ENCODE measurements at places on chromosomes 3 and 15.

DNA sequence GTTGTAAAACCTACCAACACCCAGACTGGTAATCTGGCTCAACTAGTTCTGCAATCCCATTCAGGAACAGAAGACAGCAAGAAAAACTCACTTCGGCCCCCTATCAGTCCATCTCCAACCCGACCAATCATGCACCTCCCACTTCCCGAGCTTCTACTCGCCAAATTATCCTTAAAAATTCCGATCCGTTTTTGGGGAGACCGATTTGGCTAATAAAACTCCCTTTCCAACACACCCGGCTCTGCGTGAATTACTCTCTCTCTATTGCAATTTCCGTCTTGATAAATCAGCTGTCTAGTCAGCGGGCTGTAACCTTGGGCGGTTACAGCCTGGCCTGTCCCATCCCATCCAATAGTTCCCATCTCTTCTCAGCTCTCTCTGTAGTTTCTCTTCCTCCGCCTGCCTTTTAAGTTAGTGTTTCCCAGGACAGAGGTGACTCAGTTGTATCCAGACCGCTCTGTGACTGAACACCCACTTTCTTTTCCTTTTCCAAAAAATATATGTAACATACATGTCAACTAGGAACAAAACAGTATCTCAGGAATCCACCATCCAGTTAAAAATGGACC, 780 bp upstream of the ACAD9 start:
- DNase-seq, result peak; percentile 32

- DNase-seq, result no peak
Measured at GRCh38 chr3:56812754-56813652, 11.3 kb upstream of the ARHGEF3 start.

- DNase-seq, result no peak
Measured at GRCh38 chr3:107600780-107601179, 78.0 kb downstream of the BBX start.

GRCh38 chr3:185250653-185251052, 3.2 kb downstream of the EHHADH start:
- no peak for DNase-seq

DNA sequence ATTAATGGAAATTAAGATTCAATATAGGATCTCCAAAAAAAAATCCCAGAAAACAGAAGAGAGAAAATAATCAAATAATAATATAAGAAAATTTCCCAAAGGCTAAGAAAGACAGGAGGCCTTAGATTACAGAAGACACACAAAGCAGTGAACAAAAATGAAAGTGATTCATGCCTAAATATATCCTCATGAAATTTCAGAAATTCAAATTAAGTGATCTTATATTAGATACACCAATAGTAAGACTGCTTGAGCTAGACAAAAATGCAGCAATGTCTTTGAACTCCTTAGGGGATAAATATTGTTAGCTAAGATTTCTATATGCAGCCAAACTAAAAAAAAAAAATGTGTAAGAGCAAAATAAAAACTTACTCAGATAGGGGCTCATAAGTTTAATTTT, 44.6 kb upstream of the ARPP21 start:
- no peak for DNase-seq

- no peak for DNase-seq
Measured at GRCh38 chr15:33584797-33585196, 274.0 kb downstream of the RYR3 start.

DNA sequence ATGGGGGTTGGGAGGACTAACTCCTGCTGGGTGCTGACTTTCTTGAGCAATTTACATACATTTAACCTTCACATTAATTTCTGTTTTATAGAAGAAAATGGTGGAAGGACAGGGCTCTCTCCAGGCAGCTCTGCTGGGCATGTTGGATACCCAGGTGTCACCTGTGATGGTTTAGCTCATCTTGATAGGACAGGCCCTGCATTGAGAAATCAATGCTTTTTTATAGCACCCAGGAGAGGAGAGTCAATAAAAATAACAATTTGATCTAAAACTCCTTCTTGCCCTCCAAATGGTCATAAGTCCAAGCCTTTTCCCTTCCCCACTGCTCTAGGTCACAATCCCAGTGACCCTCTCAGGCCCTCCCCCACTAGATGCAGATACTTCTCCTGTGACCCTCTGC, 48.3 kb upstream of the RBP1 start:
- DNase-seq, result no peak

DNA sequence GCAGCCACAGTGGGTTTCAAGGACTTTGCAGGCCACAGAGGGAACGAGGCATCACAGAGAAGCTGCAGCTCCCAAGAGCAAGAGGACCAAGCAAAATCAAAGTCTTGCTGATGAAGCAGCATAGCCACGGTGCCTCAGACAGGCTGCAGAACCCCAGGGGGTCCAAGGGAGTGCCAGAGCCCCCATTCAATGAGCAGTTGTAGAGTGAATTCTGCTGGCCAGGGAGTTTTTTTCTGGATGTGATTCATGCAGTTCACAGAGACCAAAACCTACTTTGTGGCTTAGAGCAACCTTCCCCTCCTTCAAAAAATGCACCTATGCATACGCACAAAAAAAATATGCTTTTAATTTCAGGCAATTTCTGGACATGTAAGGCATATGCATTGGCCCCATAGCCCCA, 409.0 kb downstream of the VPS13C start:
- no peak for DNase-seq
